ENCODE measurements at places on chromosomes 7 and 10.

DNA sequence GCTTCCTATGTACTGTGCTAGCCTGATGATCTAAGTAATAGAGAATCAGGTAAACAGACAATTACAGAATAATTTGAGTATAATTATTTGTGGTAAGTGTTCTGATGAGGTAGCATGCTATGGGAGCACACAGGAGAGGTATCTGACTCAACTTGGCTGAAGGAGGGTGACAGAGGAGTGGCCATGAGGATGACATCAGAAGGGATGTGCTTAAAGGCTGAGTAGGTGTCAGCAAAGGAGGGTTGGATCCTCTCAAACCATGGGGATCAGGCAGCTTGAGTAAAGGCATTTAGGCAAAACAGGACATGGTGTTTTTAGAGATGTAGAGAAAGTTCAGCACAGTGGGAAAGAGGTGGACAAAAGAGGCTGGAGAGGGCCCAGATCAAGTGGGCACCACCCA, 29.0 kb downstream of the KLHDC10 start:
- DNase-seq = no peak

DNA sequence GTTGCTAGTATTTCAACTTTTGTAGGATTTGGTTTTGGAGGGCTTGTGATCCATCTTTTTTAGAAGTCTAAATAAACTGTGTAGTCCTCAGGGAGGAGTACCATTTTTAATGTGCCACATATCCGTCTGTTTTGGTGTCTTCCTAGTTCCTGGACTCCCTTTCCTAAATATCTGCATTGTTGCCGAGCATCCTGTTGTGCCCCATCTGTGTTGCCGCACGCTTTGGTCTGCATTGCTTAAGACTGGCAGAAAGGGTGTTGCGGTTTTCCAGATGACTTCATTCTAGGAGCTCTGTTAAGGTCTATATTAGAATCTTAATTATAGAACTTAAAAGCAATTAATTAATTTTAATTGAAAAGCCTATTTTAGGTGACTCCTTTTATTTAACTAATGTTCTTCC, 49.4 kb downstream of the RBM33 start:
- DNase-seq = no peak

DNA sequence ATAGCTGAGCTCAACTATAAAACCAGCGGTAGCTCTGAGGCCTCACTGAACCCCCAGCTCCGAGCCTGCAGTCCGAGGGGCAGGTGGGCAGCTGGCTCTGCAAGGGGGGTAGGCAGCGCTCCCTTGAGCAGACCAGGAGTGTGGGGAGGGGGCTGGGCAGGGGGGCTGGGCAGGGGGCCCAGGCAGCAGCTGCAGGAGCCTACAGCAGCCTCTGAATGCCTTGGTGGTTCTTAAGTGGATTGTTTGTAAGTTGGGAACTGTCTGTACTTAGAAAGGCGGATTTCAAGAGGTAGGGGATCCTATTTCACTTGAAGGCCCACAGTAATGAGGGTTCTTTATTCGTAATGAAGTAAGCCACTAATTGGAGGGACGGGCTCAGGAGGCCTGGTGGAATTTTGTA, 72.3 kb downstream of the ICA1 start:
- no peak for DNase-seq

GRCh38 chr10:90905925-90906324, 15.0 kb downstream of the ANKRD1 start:
- DNase-seq = no peak

DNA sequence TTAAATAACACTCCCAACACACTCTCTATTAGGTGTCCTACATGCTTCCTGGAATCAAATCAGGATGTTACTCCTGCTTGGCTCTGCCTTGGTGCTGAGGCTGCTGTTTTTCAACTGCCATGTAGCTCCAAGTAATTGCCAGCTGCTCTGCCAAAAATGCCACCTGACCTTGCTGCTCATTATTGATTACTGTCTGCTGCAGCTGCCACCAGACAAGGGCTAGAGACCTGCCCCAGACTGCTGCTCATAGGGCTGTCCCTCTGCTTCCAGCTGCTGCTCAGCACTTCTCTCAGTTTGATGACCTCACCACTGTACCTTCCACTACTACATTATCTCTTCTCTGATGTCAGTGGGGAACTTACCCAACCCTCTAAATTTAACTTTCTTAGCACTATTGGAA, 102.5 kb downstream of the PCLO start:
- DNase-seq = no peak

GRCh38 chr10:63806330-63806729, 285.1 kb downstream of the REEP3 start:
- DNase-seq = no peak

GRCh38 chr7:51619880-51620279, 303.3 kb upstream of the COBL start:
- DNase-seq = no peak

DNA sequence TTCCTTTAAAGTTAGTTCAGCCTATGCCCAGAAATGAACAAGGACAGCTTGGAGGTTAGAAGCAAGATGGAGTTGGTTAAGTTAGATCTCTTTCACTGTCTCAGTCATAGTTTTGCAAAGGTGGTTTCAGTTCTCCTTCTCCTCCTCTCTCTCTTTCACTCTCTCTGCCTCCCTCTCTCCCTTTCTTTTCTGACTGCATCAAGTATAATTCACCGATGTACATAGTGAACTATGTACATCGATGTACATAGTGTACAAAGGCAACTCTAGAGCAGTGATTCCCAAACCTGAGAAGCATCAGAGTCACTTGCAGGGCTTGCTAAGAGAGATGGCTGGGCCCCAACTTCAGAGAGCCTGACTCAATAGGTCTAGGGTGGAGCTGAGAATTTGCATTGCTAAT, 1259.7 kb downstream of the TYW1 start:
- DNase-seq = no peak

GRCh38 chr10:123523833-123524232, 142.3 kb upstream of the GPR26 start:
- no peak for DNase-seq

GRCh38 chr7:141103847-141104429, 30.1 kb downstream of the TMEM178B start:
- no peak for DNase-seq

DNA sequence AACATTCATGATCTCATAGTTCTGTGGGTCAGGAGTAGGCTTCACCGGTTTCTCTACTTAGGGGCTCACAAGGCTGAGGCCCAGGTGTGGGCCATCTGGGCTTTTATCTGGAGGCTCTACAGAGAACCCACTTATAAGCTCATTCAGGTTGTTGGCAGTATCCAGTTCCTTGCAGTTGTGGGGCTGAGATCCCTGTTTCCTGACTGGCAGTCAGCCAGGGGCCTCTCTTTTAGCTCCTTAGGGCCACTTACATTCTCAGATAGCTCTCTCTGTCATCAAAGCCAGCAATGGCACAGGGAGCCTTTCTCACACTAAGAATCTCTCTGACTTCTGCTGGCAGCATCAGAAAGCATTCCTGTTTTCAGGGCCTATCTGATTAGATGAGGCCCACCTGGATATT, 18.2 kb upstream of the HECTD2 start:
- DNase-seq = no peak

DNA sequence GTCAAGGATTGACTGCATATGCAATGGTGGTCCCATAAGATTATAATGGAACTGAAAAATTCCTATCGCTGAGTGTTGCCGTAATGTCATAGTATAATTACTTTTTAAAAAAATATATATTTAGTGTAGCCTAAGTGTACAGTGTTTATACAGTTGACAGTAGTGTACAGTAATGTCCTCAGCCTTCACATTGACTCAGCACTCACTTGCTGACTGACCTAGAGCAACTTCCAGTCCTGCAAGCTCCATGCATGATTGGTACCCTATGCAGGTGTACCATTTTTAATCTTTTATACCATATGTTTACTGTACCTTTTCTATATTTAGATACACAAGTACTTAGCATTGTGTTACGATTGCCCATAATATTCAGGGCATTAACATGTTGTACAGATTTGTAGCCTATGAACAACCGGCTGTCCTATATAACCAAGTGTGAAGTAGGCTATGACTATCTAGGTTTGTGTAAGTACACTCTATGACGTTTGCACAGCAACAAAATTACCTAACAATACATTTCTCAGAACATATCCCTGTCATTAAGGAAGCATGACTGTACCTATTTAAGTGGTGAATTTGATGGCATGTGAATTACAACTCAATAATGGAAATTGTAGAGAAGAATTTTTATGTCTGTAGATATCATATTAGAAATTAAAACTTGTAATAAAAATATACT, 40.9 kb downstream of the CCNY start:
- no peak for DNase-seq

DNA sequence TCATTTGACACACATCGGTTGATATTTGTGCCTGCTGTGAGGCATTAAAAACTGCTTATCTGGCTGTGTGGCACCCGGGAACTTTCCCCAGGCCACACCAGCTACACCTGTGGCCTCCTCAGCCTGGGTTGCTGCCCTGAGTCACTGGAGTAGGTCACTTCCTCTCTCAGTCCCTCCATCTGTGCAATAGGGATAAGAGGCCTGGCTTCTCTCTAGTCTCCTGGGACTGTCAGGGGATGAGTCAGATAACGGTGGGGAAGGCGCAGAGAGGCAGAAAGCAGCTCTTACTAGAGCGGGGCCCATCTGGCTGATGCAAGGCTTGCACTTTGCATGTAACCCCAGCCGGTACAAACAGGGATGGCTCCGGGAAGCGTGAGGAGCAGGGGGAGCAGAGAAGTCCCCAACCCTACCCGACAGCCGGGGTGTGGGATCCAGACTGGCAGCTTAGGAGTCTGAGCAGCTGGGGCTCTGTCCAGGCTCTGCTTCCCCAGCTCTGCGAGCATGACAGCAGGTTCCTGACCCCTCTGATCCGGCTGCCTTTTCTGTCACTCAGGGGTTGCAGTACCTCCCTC, 34.0 kb downstream of the DNAJB12 start:
- peak; percentile 38 for DNase-seq

DNA sequence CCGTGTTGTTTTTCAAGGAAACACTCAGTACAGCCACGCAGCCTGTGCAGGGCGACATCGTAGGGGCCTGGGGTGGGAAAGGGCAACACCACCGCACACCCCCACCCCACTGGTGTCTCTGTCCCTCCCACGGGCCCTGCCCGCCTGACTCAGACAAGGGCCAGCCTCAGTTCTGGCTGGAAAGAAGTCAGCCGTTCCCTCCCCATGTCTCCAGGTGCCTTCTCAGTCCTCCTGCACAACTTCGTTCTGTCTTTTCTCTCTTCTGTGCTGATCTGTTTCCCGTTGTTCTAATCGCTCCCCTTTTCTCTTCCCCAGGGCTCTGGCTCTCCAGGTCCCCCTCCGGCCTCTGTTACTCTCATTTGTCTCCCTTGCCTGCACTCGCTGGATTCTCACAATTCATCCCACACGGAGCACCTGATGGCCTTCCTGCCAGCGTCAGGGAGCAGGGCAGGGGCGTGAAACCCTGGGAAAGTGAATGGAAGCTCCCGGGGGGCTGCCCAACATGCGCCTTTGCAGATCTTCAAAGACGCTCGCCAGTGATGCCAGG, 97.7 kb downstream of the WDR37 start:
- no peak for DNase-seq

DNA sequence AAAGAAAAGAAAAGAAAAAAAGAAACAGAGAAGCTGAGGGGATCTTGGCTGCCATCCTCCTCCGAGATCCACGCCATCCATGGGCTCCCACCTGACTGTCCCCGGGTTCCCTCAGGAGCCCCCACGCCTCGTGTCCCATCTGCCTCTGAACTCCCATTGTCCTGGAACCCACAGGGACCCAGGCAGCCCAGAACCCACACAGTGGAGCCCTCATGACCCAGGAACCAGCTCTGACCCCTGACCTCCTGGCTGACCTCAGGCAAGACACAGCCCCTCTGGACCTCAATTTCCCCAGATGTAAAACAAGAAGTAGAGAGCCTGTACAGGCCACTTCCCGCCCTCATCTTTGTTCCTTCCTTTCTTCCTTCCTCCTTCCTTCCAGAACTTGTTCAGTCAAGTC, 40.4 kb downstream of the RASGEF1A start:
- DNase-seq = no peak

DNA sequence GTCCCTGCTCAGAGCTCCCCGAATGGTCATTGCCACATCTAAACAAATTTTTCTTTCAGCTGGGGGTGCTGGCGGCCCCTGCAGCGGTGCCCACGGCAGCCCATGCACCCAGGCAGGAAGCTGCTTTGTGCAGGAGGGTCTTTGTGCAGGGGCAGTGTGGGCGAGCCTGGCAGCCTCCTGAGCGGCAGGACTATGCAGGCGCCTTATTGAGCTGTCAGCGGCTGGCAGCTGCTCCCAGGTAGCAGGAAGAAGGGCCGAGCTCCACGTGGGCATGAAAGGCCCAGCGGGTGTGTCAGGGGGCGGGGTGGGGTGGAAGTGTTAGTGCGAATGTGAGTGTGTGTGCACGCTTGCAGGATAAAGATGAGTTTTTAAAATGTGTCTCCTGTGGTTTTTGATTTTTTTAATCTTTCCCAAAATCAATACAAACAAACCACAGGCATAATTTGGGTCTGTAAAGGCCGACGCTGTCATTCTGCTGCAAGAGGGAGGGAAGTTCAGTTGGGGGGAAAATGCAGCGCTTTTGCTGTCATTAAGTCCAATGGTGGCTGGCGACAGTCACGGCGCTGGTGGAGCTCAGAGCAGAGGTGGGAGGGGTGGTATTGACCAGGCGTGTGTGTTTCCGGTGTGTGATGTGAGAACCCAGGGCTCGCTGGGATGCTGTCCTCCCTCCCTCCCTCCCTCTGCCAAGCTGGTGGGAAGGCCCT, 83.9 kb downstream of the LHPP start:
- no peak for DNase-seq

DNA sequence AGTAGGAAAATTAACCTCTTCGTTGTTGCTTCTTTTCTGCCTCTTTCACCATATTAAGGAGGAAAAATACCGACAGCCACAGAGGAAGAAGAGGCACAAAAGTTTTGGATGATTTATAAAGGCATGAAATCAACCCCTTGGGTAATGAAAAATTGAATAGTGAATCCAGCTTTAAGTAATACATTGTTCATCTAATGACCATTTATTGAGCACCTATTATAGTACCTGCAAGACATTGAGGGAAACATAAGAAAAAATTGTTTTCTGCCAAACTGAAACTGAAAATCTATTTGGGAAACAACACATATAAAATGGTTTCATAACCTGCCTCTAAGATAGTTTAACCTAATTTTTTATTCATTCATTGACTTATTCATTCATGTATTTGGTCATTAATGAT, 8.2 kb downstream of the ECHDC3 start:
- no peak for DNase-seq

- DNase-seq = no peak
These were observed 9.0 kb upstream of the VSIR start for GRCh38 chr10:71782221-71782916.

DNA sequence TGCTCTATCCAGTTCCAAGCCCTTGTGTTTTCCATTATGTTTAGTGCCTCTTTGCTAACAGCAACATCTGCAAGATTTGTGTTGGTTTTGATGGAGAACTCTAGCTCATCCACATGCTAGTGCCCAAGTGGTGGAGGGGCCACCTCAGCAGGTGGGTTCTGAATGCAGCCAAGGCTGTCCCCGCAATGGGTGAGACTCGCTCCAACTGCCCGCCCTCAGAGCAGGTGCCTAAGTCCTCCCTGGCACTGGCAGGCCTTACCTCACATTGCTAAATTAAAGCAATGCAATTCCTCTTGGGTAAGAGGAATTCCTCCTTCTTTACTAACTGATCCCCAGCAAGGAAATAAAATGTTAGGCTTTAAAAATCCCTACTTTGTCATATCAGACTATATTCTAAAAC, 146.8 kb downstream of the ADCY1 start:
- DNase-seq = no peak

Measured in NCI-H1930 (cell line).